ENCODE measurements at places on chromosomes 1 and 21.

DNA sequence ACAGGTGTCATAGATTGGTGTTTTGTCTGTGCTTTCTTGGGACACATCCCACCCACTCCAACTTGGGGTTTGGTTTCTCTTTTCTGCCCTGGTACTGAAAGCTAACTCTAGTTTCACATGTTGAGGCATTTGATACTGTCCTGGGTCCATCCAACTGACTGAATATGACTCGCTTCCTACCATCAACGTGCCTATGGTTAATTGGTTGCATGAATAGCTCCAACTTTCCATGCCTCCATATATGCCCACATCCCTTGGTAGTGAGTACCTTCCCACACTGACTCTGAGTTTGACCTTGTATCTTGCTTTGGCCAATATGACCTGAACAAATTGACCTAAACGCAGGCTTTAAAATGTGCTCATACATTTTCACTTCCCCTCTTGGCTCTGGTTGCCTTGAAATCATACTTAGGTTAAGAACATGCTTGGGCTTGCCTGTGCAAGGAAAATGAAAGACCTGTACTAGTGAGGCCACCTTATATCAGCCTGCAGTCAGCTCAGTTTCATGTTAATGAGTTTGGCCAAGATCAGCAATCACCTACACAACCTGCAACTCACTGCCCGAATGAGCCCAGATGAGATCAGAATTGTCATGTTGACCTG lies 81.0 kb upstream of the KCNK2 start:
- DNase-seq, result no peak

- DNase-seq, result peak; percentile 80
Observed at GRCh38 chr21:32257962-32258785, 20.7 kb downstream of the MIS18A start.

- DNase-seq, result no peak
Observed at GRCh38 chr21:43605320-43606215, 53.7 kb downstream of the HSF2BP start.

- no peak for DNase-seq
Observed at GRCh38 chr21:17523007-17523451, 10.2 kb downstream of the CXADR start.

- no peak for DNase-seq
Observed at GRCh38 chr21:41726970-41727783, 39.7 kb downstream of the RIPK4 start.
